ENCODE measurements at places on chromosomes 12 and 14. TPM values are rescaled to one million over a fixed set of nuclear protein-coding genes. Genes with fewer than 3 reads are reported as not detected.

GRCh38 chr12:45217846-45218245, 2.0 kb downstream of the ANO6 start:
- DNase-seq: no peak
- H3K27me3 ChIP-seq: no peaks in the 10 kb centered on the region
- H3K4me1 ChIP-seq: peaks cover 39% of the 10 kb centered on the region
- peaks cover 8% of the 10 kb centered on the region for H3K36me3 ChIP-seq
- H3K4me3 ChIP-seq: peak overlapping the region; percentile 91

DNA sequence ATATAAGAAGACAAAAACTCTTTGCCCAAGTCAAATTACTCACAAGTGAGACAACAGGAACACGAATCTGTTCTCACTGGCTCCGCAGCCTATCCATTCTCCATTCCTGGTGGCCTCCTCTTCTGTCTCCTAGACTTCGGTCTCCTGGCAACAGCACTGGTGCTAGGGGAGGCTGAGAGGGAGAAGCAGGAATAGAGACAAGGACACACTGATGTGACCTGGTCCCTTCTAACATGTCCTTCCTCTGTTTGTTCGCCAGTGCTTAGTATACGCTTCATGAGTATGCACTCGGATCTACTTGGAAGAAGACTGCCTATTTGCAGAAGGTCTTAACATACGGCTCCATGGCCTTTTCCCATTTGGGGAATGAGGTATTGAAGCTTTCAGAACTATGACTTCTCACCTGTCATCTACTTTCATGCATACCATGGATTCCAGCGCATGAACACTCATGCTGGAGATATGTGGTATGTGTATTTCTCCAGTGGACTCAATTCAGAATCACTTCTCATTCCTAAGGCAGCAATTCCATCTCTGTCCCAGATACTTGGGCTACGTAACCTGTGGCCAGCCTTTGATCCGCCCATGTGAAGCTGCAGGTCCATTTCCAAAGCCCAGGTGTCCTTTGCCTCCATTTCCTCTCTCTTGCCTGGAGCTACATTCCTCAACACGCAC, 33.9 kb downstream of the BHLHE41 start:
- no peak overlapping the region for H3K4me3 ChIP-seq
- peaks cover 3% of the 10 kb centered on the region for H3K4me1 ChIP-seq
- DNase-seq: no peak
- no peaks in the 10 kb centered on the region for H3K27me3 ChIP-seq

DNA sequence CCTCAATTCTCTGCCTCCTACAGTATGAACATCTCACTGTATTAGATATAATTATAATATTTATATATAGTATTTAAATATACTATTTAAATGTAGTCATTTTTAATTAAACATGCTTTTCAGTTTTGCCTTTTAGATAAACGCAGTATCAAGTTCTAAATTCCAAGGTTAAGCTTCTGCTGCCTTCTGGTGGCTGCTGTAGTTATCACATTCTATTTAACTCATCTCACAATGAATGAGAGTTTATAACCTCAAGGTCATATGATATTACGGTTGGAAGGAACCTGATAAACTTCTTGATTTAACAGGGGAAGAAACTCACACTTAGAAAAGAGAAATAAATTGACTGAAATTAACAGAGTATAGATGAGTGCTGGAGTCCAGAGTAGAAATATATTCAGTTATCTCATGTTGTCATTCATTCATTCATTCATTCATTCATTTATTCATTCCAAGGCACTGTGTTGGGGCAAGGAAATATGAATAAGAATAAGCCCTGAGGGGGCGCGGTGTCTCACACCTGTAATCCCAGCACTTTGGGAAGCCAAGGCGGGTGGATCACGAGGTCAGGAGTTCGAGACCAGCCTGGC, 31.9 kb downstream of the GUCY2C start:
- H3K4me3 ChIP-seq: no peak overlapping the region
- no peaks in the 10 kb centered on the region for H3K36me3 ChIP-seq
- H3K27me3 ChIP-seq: no peaks in the 10 kb centered on the region
- no peak for DNase-seq

- no peaks in the 10 kb centered on the region for H3K36me3 ChIP-seq
- H3K27me3 ChIP-seq: no peaks in the 10 kb centered on the region
These were observed 22.1 kb upstream of the NINJ2 start for GRCh38 chr12:685388-685787.

- no peaks in the 10 kb centered on the region for H3K4me1 ChIP-seq
- H3K4me3 ChIP-seq: no peak overlapping the region
- H3K27me3 ChIP-seq: peaks cover 15% of the 10 kb centered on the region
- H3K27ac ChIP-seq: no peak overlapping the region
These were observed 631.3 kb downstream of the MED13L start for GRCh38 chr12:115646210-115646609.

DNA sequence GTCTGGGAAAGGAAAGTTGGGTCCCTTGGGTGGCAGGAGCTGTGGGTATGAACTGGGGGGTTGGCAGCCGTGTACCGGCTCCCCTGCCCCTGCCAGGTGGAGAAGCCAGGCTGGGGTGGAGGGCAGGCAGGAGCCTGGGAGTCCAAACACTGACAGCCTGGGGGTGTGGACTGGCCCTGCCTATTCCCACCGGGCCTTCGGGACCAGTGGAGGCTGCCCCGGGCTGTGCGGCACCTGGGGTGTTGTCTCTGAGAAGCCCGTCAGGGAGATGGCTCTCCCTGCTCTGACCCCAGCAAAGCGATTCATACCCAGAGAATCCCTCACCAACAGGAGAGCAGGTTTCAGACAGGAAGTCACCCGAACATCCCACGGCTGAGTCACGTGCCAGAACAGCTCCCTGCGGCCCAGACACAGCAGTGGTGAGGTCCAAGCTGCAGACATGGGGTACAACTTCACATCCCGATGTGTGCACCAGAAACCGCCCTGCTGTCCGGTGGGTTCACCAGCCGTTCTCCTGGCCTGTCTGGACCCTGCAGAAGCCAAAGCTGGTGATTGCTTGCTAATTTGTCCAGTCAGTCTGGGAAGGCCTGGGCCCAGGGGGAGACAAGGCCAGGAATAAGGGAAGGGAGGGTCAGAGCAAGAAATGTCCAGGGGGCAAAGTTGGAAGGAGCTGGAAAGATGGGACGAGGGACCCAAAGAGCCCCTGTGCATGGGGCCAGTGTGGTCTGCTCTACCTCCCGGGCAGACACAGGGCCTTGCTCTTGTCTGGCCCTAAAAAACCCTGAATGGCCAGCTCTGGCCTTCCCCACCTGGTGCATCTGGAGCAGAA, 2.1 kb upstream of the GPR132 start:
- peaks cover 69% of the 10 kb centered on the region for H3K4me1 ChIP-seq
- peak overlapping the region; percentile 90 for H3K27ac ChIP-seq
- peak overlapping the region; percentile 40 for H3K4me3 ChIP-seq

GRCh38 chr12:57679697-57680096, 14.2 kb upstream of the OS9 start:
- no peak overlapping the region for H3K4me3 ChIP-seq
- peaks cover 3% of the 10 kb centered on the region for H3K36me3 ChIP-seq
- H3K27me3 ChIP-seq: no peaks in the 10 kb centered on the region
- H3K27ac ChIP-seq: no peak overlapping the region
- DNase-seq: no peak

DNA sequence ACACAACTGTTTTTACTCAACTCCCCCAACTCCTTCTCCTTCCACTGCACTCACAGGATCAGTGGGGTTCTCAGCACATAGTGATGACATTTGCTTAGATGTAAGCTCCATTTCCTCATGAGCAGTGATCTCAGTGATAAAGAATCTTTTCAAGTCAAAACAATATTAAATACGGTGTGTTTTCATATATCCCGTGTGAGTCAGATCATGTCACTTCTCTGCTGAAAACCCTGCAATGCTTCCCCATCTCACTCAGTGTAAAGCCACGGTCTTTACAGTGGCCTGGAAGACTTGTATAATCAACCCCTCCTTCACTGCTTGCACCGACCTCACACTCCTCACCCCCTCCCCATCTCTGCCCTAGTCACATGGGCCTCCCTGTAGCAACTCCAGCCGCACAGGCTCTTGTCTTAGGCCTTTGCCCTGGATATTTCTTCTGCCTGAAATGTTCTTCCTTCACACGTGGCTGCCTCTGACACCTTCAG, 149.7 kb upstream of the ARHGAP5 start:
- H3K27ac ChIP-seq: no peak overlapping the region
- no peak for DNase-seq
- H3K4me3 ChIP-seq: no peak overlapping the region
- no peaks in the 10 kb centered on the region for H3K27me3 ChIP-seq
- H3K4me1 ChIP-seq: peaks cover 2% of the 10 kb centered on the region

DNA sequence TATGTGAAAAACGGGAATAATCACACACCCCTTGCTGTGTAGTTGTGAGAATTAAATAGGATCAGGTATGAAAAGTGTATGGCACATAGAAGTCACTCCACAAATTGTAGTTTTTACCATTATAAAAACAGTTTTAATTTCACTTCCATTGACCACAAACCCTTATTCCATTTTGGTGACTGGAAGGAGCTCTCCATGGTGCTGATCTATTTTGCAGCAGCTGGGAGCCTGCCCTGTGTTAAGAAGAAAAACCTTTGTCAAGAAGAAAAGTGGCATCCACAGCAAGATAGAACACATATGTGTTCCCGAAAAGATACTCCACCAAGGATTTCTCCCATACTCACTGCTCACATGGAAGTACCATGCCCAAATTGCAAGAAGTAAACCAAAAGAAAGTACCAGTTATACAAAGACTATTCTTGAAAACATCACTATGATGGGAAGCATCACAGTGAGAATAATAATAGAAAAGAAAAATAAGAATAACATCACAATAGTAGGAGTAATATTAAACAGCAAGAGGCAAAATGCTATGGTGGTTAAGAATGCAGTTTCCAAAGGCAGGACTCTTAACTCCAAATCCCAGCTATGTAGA, 58.7 kb downstream of the TUNAR start:
- H3K4me1 ChIP-seq: no peaks in the 10 kb centered on the region
- DNase-seq: no peak
- H3K27ac ChIP-seq: no peak overlapping the region
- peaks cover 18% of the 10 kb centered on the region for H3K27me3 ChIP-seq

- H3K27ac ChIP-seq: no peak overlapping the region
- DNase-seq: no peak
- no peaks in the 10 kb centered on the region for H3K27me3 ChIP-seq
These were observed 216.1 kb downstream of the BMP4 start for GRCh38 chr14:53740570-53740969.

- H3K27ac ChIP-seq: no peak overlapping the region
- DNase-seq: no peak
- peaks cover 20% of the 10 kb centered on the region for H3K4me1 ChIP-seq
- H3K27me3 ChIP-seq: no peaks in the 10 kb centered on the region
These were observed 148.9 kb upstream of the MAX start for GRCh38 chr14:65251213-65251612.

DNA sequence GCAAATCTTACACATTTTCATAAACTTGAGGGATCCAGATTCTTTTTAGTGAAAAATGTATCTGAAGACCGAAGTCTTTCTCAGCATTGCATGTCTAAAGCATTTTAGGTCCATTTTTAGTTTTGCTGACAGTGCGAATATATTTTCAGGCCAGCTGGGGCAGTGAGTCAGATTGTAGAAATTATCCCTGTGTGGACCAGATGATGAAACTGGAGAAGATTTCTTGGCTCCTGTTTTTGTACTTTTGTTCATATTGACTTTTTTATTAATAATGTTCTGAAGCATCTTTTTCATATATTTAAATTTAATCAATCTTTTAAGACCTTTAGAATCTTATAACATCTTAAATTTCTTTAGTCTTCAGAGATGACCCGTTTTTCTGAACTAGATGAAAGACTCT, 173.1 kb downstream of the FLRT2 start:
- H3K36me3 ChIP-seq: no peaks in the 10 kb centered on the region
- no peak for DNase-seq
- H3K27me3 ChIP-seq: no peaks in the 10 kb centered on the region
- no peak overlapping the region for H3K4me3 ChIP-seq

GRCh38 chr12:51334764-51335163, 10.8 kb upstream of the BIN2 start:
- no peak overlapping the region for H3K4me3 ChIP-seq
- H3K36me3 ChIP-seq: no peaks in the 10 kb centered on the region
- H3K4me1 ChIP-seq: peaks cover 12% of the 10 kb centered on the region
- no peak for DNase-seq
- no peaks in the 10 kb centered on the region for H3K27me3 ChIP-seq
- no peak overlapping the region for H3K27ac ChIP-seq

DNA sequence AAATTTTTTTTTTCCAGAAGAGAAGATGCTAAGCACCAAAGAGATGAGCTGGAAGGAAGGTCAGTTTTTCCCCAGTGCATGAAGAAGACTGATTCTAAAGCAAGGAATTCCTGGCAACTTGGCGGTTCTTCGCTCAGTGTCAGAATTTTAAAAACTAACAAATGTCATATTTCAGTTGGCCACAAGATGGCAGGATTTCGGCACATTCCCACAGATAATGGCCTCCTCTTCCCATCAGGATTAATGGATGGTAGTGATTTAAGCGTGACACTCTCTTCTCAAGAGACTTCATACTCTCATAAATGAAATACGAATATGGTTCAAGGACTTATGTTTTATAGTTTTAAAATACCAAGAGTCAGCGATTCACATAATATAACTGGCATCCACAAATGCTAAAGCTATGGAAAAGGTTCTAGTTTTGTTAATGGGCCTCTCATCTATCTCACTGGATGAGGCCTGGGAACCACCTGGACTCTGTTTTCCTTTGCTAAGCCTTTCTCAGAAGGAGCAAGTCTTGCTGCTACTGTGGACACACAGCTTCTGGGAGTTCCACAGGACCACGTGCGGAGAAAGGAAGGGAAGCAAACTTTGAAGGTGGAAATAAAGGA, 46.1 kb upstream of the PTPRO start:
- peaks cover 4% of the 10 kb centered on the region for H3K4me1 ChIP-seq
- no peak for DNase-seq
- no peaks in the 10 kb centered on the region for H3K27me3 ChIP-seq
- H3K36me3 ChIP-seq: no peaks in the 10 kb centered on the region

AJUBA gene
- 0.90 TPM for total RNA-seq

DHRS4L2 gene
- 18.1 TPM for total RNA-seq

MYBPC1 gene
- not detected for total RNA-seq

GPR84 gene
- 1.2 TPM for total RNA-seq

HVCN1 gene
- total RNA-seq: 49.1 TPM

RNU6-8 gene
- not detected for total RNA-seq

IL23A gene
- total RNA-seq: 20.9 TPM

TOMM20L gene
- not detected for total RNA-seq

ETFBKMT gene
- total RNA-seq: 0.64 TPM
